ENCODE measurements at places on chromosomes 5 and 9.

GRCh38 chr5:137791387-137791786 is 37.2 kb upstream of the HNRNPA0 start:
- DNase-seq = no peak

DNA sequence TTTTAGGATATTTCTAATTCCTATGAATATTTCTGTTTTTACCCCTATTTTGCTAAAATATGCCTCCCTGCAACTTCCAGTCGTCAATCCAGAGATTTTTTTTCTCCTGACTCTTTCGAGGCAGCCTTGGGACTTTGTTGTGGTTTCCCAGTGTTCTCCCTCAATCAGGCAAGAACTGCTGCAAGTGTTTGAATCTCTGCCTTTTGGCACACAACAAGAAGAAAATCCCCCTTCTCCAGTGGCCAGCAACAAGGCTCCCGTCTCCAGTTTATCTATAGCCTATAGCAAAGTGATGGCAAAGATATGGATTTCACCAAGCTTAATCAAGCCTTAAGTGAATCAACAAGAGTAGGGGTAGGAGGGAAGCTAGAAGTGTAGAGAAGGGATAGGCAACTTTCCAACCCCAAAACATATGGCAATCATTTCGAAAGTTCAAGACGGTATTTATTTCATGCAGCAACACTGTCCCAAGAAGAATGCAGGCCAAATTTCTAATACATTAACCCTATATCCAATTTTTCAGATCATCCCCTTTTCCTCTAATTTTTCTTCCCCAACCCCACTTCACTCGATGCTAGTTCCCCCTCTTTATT is 37.7 kb upstream of the PAPPA start:
- DNase-seq = peak; percentile 37

GRCh38 chr5:73229271-73229670 is 56.3 kb downstream of the TMEM174 start:
- DNase-seq = no peak

DNA sequence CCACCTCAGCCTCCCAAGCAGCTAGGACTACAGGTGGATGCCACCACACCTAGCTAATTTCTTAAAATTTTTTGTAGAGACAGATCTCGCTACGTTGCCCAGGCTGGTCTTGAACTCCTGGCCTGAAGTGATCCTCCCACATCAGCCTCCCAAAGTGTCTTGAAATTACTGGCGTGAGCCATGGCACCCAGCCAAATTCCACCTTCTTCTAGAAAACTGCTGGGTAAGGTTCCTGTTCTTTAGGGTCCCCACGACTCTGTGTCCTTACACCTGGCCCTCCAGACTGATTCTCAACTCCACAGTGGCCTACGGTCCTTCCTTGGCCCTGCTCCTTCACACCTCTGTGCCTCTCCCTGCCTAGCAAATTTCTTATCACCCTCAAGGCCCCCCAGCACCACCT is 1.9 kb downstream of the MAPK9 start:
- no peak for DNase-seq

DNA sequence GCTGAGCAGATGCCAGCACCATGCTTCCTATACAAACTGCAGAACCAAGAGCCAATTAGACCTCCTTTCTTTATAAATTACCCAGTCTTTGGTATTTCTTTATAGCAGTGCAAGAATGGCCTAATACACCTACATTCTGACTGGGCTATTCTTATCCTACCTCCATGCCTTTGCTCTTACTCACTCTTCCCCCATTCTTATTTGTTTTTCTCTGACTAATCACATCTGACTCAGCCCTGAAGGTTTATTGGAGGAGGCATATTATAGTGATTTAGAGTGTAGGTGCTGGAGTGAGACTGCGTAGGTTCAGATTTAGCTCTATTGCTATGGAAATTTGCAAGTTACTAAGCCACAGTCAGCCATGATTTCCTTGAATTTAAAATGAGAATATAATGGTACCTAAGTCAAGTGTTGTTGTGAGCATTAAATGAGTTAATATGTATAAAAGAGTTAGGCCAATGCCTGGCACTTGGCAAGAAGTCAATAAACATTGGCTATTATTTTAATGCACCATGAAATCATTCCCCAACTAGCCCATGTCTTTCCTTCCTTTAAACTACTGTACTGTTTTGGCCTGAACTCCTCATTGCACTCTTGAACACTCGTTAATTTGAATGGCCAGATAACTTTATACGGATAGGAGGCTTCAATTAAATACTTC is 531.2 kb upstream of the ZNF608 start:
- DNase-seq = peak; percentile 66

DNA sequence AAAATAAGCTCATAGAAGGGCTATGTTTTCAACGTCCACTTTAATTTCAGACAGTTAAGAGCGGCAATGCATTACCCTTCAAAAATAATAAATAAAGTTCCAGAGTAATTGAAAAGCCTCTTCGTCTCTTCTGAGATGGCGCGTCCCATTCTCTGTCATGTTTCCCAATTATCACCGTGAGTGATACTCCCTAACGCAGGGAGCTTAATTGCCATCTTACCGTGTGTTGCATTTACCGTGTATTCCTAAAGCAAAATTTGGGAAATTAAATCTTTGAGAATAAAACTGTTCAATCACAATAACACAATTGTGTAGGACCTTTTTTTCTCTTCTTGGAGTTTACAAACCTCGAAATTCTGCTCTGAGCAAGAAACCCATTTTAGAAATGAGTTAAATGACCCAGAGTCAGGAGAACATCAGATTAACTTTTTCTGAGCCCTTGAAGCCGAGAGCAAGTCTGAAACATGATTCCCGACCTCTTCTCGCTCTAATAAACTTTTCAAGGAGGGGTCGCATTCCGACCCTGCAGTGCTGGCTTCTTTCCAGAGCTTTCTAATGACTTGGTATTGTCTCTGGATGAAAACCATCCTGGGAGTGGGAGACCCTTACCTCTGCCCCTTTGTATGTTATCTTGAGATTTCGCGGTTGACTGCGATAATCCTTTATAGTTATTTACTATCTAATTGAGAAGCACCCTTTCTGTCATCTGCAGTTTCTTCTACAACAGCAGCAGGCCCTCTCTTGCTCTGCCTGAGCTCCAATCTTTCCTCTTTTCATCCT is 251.5 kb downstream of the FSTL4 start:
- DNase-seq = no peak

- no peak for DNase-seq
These were observed 128.3 kb downstream of the C5orf15 start for GRCh38 chr5:133840168-133840567.

DNA sequence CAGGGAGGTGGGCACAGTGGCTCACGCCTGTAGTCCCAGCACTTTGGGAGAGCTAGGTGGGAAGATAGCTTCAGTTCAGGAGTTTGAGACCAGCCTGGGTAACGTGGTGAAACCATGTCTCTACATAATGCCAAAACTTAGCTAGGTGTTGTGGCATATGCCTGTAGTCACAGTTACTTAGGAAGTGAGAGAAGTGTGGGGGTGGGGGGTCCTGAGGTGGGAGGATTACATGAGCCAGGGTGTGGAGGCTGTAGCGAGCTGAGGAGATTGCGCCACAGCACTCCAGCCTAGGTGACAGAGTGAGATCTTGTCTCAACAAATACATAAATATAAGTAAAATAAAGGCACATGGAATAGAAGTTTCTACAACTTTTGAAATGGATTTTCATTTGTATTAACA is 23.1 kb downstream of the VCAN start:
- DNase-seq = no peak

- no peak for DNase-seq
These were observed 38.0 kb downstream of the WDR41 start for GRCh38 chr5:77454123-77454522.

DNA sequence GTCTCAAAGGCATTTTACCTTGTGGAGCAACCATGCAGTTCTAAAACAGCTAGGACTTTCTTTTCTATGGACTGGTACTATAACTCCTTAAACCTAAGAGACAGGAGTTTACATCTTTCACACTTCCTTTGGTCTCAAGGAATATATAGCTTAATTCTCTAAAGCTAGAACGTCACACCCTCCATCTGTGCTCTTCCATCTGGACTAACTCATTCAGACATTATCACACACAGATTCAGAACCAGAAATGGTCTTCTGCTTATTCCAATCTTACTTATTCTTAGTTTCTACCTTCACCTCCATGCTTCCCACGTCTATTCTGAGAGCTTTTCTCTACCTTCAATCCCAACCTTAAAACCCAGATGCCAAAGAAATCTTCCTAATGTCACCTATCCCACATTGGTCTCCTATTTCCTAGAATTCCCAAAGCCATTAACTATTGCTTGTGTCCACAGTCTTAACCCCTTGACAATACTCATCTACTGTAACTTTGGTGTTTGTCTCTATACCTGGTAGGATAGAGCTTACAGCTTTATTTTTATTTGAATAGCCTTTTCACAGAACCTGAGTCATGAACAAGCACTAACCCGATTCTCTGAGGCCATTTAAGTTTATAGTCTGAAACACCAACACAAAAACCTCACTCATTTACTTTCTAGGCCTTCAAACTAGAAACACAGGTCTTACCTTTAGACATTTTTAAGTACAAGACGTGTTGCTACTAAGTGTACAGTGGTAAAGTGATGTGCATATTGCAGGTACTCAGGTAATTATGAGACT is 22.8 kb downstream of the CSNK1A1 start:
- no peak for DNase-seq

GRCh38 chr5:158410976-158411375 is 552.0 kb upstream of the CLINT1 start:
- no peak for DNase-seq

DNA sequence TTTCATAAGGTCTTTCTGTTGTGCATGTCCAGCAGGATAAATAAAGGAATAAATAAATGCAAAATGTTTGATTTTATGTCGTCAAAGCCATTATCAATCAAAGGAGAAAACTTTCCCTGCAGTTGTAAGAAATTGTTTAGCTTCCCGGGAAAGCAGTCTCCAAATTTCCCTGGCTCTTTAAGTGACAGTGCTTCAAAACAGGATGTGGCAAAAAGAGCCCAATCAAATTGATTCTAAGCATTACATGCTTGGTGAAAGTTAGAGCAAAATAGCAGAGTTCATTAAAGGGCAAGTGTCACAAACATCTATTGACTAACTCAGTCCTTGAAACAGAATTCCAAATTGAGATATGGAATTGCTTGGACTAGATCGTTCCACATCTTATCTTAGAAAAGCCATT is 704.1 kb downstream of the PRELID2 start:
- no peak for DNase-seq

DNA sequence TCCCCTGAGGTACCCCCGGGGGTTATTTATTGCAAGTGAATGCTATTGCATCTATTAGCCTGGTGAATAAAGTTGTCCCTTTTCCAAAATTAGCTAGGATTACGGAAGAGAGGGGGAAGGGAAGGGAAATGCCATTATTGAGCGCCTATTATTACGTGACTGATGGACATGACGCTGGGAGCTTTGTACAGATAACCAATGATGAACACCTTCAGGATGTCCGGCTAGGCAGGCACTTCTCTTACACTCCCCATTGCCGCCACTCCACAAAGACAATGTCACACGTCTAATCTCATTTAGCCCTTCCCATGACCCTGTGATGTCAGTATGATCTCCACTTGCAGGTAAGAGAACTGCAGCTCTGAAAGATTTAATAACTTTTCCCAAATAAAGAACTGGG is 9.4 kb downstream of the GABRP start:
- no peak for DNase-seq

DNA sequence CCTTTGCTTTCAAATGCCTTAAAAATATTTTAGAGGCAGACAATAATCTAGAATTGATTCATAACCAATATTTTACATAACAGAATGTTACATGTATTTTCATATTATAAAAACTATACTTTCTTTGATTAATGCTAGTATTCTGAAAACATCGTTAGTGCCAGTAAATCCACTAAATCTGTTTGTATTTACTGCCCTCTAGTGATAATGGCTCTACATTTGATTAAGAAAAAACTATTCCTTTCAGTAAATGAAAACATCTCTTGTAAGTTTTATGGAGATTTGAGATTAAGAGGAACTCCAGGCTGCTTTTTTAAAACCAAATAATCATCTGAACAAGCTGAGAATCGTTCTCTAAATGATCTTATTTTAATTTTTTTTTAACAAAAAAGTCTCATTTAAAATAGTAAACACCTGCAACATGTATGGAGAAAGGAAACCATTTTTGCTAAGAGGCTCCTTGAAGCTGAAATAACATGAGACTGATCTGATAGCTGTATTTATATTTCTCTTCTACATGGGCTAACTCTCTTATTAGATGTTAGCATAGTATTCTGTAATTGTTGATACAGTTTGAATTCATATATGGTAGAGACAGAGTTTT is 424.7 kb downstream of the RAB3C start:
- no peak for DNase-seq

DNA sequence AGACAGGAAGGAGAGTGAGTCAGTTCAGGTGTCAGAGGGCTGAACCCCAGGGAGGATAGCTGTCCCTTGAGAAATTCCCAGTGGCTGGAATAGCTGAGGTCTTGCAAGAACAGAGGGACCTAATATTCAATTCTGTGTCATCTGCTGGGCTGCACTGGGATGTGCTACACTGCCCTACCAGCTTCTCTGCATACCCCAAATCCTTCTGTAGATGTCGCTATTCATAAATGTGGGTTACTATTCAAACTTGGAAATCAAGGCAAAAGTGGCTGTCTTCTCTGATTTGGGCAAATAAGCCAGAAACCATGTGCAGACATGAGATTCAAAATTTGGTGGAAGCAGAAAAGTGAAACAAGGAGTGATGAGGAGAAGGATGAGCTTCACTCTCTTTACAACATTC is 16.3 kb downstream of the TNFSF8 start:
- no peak for DNase-seq

- no peak for DNase-seq
These were observed 14.8 kb downstream of the BARHL1 start for GRCh38 chr9:132597073-132597775.

GRCh38 chr9:8733131-8733954 is 933.8 kb upstream of the DMAC1 start:
- no peak for DNase-seq

DNA sequence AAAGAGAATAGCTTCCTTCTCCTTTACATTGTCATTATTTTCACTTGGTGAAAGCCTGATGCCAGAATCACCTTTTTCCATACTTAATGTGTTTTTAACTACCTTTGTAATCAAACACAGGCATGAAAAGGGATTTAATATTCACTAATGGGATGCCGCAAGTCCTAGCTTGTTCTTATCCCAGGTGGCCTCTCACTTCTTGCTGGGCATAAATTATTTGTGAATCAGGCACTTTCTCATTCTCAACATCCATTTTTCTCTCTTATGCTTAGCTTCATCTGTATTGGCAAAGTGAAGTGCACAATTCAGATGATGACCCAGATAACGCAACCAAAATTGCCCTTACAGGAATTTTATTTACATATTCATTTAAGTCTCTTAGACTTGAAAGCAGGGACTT is 10.9 kb downstream of the ACTL7B start:
- DNase-seq = no peak
